Stimulated activated CD8-positive, alpha-beta memory T cell treated with anti-CD3 and anti-CD28 coated beads, Interleukin-4, amount 100 ng/mL, for 1 hour (primary cell): ENCODE measurements at places on chromosomes 12 and 14.

DNA sequence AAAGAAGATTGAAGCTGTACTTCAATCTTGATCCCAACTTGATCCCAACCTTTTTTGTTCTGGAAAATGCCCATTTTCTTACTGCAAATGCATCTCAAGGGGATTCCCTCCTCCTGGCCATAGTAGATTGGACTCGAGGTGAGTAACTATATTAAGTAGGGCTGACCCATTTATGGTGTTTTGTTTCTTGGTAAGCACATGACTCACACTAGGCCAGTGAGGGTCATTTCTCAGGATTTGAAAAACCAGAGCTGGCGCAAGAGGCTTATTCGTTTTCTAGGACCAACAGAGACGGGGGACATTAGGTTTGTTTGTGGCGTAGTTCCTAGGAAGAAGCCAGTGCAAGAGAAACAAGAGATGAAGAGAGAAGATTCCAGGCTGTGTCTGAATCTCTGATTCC, 51.4 kb downstream of the MRPL42 start:
- DNase-seq: no peak

DNA sequence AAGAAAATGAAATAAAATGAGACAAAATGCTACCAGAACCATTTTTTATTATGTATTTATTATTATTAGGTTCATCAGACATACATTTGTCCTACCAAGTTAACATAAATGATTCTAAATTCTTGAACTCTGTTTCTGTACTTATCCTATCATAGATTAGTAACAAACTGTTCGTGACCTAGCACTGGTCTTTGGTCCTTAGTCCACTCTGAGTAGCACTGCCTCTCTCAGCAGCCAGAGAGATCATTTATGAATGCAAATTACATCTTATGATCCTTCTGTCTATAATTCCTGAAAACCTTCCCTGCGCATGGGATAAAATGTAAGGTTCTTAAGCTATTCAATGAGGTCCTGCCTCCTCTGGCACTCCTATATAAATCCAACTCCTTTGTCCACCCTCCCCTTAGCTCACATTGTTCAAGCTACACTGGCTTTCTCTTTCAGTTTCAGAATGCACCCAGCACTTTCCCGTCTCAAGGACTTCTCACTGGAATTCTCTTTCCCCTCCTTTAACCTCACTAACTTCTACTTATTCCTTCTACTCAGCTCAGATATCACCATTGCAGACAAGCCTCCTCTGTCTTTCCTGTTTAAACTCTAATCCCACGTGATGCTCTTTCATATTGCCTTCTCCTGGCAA, 17.1 kb downstream of the PDZRN4 start:
- no peak for DNase-seq

DNA sequence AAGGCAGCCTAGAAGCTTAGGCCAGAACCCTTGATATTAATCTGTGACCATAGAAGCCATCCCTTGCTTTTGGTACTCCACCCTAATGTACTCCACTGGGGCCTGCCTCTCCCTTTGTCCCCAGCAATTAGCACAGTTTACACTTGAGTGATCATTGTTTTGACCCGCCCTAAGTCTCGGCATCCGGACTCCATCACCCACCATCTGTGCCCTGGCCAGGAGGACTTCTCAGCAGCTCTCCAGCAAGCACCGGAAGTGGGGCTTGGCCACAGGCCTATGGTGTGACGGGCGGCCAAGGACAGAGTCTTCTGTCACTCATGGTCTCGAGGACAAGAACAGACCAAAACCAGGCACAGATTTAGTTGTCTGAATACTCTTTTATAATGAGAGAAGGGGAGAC, 126.5 kb upstream of the NTF3 start:
- DNase-seq: no peak

DNA sequence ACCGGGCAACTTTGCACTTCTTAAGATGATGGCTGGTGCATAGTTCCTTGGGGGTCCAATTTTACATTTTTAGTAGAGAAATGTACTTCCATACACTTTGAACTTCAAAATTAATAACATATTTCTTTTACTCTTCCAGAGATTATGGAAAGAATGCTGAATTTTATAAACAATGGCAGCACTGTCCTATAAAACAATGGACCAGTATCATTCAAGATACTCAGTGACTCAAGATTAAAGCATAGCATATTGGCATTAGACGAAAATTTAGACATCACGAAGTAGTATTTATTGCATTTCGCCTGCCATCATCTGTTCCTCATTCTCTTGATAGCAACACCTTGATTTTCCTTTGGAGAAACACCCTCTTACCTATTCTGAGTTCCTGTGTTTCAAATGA, 118.3 kb upstream of the ATF7IP start:
- no peak for DNase-seq

GRCh38 chr14:68935761-68936214, 43.3 kb downstream of the ACTN1 start:
- DNase-seq: no peak

GRCh38 chr12:51013441-51013840, 12.7 kb downstream of the SLC11A2 start:
- no peak for DNase-seq

GRCh38 chr12:94458877-94459727, 565 bp downstream of the CEP83 start:
- DNase-seq: no peak

DNA sequence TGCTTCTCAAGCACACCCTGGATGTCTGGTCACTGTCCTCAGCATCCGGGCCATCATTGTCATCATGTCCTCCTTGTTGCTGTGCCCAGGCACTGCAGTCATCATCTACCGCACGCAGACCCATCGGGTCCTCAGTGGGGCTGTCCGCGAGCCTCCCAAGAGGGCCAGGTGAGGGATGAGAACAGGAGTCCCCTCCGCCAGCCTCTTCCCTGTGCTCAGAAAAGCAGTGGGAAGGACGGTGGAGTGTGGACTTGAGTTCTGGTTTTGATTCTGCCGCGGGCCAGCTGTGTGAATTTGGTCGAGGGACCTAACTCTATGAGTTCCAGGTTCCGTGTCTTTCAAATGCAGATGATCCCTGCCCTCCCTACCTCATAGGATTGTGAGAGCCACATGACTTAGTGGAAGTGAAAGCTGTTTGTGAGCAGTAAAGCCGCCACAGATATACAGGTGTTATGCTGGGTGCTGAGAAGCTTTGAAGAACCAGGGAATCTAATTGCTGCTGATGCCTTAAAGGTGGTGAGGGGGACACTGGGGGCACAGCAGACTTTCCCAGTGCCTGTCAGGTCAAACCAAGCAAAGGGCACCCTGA, 122.9 kb upstream of the RAP1B start:
- no peak for DNase-seq

DNA sequence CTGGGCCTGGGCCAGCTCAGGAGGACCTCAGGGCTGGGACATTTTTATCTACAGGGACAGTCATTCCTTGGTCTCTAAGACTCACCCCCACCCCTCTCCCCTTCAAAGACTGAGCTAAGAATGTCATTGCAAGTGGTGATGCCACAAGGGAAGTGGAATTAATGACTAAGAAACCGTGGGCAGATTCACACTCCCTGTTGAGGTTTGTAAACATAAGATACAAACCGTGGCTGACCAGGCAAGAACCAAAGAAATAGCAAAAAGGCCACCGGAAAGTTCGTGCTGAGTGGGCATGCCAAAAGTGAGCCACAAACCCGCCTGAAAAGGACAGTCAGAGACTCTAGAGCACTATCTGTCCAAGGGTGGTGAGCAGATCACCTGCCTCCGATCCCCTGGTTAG, 25.7 kb downstream of the NUAK1 start:
- no peak for DNase-seq

DNA sequence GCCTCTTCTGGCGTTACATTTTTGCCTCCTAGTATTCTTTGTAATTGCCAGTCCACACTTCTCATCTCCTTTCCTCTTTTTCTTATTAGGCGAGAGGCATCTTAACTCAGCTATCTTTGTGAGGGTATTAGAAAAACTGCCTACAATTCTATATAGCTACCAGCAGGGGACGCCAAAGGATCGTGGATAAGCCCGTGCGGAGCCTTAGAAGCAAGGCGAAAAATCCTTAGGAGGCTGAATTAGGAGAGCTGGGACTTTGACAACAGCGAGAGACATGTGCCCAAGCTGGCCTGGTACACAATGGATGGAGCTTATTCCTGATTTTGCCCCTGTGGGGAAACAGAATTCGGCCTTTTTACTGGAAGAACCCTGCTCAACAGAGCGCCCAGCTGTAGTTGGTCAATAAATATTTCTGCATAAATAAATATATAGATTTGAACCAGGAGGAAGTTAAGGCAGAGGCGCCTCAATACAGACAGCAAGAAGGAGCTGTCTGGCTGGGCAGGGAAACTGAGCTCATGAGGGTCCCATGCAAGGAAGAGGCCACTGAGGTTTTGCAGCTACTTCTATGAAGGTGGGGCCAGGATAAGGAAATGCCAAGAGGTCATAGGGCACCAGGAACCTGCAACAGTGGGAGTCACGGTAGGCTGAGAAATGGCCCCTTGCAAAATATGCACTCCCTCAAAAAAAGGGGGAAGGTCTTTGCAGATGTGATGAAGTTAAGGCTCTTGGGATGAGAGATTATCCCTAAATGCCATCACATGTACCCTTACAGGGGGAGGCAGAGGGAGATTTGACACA, 14.6 kb upstream of the RBM19 start:
- DNase-seq: no peak

GRCh38 chr12:52358575-52359350, 8.5 kb downstream of the KRT85 start:
- no peak for DNase-seq

- no peak for DNase-seq
These were observed 1187.3 kb upstream of the SEL1L start for GRCh38 chr14:82720946-82721345.

DNA sequence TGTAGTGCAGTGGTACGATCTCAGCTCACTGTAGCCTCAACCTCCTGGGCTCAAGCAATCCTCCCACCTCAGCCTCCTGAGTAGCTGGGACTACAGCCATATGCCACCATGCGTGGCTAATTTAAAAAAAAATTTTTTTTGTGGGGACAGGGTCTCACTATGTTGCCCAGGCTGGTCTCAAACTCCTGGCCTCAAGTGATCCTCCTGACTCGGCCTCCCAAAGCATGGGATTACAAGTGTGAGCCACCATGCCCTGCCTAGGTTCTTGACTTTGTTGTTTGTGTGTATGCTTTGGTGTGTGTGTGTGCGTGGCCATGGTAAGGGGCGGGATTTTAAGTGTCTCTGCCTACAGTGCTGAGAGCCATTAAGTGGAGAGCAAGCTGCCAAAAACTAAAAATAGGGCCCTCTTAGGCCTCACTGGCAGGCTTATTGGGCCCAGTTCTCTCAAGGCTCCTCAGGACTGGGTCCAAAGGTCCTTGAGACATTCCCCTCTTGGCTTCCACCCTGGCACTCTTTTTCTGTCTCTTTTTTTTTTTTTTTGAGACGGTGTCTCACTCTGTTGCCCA, 5.1 kb downstream of the COX14 start:
- DNase-seq: no peak

GRCh38 chr14:21880918-21881317, 207.3 kb upstream of the OR4E1 start:
- no peak for DNase-seq

DNA sequence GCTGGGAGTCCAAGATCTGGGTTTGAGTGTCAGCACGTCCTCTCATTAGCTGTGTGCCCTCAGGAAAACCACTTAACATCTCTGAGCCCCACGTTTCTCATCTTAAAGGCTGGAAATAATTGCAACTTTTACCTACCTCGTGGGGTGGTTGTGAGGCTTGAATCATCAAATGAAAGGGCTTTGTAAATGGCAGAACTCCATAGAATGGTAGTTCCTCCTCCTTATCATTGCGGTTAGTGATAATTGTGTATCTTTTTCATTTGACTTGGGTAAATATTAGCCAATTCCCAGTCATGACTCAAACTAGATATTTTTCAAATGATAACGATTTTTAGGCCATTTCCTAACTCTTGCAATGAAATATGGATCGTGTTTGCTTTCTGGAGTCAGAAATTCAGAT, 205.5 kb downstream of the CHST11 start:
- no peak for DNase-seq

GRCh38 chr12:12549426-12549825, 13.2 kb downstream of the DUSP16 start:
- DNase-seq: no peak

DNA sequence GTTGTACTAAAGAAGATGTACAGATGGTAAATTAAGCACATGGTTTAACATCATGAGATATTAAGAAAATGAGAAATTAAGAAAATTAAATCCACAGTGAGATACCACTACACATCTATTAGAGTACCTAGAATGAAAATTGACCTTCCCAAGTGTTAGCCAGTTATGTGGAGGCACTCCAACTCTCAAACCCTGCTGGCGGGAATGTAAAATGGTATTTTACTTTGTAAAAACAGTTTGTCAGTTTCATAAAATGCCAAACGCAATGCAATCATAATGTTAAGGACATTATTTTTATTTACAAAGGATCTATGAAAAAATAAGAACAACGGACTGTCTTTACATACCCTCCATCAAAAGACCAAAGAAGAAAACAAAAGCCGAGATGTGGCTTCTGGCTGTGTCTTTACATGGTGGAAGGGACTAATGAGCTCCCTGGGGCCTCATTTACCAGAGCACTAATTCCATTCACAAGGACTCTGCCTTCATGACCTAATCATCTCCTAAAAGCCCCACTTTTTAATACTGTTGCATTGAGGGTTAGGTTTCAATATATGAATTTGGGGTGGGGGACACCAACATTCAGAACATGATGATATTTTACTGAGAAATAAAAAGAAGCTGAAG, 1178.7 kb downstream of the AACS start:
- no peak for DNase-seq

GRCh38 chr14:37903343-37904191, 304.1 kb upstream of the SSTR1 start:
- no peak for DNase-seq

DNA sequence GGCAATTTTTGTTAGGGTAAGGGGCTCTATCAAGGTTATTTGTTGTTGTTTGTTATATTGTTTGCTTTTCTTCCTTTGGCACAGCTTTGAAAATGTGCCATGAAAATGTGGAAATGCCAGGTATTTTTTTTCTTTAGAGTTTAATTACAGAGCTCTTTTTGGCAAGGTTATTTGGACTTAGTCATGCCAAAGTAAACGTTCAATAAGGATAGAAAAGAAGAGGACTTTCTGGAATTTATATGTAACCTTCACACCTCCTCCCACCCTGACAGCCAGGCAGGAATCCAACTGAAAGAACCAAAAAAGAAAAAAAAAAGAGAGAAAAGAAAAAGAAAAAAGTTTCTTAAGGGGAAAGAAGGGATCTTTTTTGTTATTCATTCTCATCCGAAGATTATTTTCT, 217.8 kb downstream of the KITLG start:
- no peak for DNase-seq

- DNase-seq: no peak
These were observed 111.5 kb downstream of the PAX9 start for GRCh38 chr14:36773136-36773540.
